ENCODE measurements at places on chromosomes 2 and 18.
A peak's percentile ranks its signal among the peaks of the same experiment; 100 is the strongest.

DNA sequence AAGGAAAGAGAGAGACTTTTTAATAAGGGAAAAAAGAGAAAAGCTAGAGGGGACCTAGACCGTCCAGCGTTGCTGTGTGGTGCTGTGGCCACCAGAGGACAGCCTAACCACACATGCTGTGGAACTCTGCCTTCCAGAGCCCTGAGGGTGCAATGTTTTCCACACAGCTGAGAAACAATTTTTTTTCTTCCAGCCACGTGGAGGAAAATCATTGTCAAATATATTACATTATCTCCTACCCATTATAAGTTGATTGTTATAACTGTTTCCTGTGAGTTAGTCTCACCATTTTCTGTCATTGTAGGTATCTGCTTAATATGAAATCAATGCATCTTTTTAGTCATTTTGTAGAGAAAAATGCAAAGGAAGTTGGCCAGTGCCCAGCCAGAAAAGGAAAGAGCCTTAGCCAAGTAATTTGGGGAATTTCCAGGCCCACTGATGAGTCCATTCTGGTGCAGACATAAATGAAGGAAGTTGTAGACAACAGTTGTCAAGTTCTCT lies 5.9 kb upstream of the MRPL19 start:
- DNase-seq: peak; percentile 63

DNA sequence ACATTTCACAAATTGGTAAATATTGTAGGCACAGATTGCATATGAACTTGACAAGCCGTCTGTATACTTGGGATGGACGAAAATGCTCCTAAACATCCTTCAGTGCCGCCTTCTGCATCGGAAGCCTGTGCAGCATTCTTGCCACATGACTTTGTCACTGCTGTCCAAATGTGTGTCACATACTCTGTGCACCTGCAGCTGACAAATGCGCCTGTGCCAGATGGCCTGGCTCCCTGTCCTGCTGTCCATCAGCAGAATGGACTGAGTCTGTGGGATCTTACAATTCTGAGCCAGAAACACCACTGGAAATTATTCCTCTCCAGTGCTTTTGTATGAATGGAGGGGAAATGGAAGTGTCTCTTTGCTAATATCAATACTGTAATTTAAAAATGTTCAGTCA lies 89.9 kb downstream of the DCDC2C start:
- no peak for DNase-seq

DNA sequence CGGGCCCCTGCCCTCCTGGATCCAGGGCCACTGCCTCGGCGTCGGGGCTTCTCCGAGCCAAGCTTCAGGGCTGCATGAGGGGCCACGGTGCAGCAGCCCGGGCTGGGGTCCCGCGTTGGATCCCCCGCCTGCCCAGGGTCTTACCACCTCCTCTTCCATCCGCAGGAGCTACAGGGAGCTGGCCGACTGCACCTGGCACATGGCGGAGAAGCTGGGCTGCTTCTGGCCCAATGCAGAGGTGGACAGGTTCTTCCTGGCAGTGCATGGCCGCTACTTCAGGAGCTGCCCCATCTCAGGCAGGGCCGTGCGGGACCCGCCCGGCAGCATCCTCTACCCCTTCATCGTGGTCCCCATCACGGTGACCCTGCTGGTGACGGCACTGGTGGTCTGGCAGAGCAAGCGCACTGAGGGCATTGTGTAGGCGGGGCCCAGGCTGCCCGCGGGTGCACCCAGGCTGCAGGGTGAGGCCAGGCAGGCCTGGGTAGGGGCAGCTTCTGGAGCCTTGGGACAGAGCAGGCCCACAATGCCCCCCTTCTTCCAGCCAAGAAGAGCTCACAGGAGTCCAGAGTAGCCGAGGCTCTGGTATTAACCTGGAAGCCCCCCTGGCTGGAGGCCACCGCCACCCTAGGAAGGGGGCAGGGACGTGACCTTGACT lies 52.1 kb downstream of the RAMP1 start:
- DNase-seq: no peak

DNA sequence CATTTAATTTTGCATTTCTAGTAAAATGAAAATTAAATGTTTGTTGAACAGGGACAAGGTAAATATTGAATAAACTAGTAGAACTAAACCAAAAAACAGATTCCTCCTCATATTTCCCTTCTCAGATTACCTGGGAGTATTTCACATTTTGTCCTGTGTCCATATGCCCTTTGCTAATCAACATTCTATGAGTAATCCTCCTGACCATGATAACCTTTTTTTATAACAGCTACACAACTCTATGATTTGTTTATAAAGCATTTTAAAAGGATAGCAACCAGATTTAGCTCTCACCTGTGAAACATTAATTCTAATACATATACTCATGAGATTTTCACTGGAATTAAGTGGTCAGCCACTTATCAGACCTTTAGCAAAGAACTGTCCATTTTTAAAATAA lies 7.1 kb upstream of the DSG2 start:
- DNase-seq: no peak

DNA sequence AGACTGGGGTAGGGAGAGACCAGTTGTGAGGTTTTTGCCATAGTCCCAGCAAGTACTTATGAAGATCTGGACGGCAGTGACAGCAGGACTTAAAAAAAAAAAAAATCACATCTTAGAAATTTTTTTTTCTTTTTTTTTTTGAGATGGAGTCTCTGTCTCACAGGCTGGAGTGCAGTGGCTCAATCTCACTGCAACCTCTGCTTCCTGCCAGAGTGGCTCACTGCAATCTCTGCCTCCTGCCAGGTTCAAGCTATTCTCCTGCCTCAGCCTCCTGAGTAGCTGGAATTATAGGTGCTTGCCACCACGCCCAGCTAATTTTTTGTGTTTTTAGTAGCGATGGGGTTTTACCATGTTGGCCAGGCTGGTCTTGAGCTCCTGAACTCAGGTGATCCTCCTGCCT lies 22.4 kb upstream of the STAT4 start:
- DNase-seq: no peak

- DNase-seq: peak; percentile 64
Measured at GRCh38 chr18:62249478-62250097, 62.5 kb downstream of the RELCH start.

- no peak for DNase-seq
Measured at GRCh38 chr18:3966642-3967358, 488.3 kb downstream of the DLGAP1 start.

DNA sequence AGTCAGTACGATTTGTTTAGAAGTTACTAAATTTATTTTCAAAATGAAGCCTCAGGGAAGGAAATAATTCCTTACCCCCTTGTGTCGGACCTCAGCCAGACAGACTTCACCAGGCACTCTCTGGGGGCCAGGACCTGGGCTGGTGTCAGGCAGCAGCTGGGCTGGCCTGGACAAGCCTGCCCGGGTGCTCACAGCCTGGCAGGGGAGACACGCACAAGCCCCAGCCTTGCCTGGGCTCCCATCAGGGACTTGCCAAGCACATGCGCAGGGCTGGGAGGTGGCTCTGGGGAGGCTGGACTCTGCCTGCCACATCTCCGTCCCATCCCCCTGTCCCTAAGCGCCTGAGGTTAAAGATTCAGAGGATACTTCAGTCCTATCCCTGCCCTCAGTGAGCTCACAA lies 56.8 kb upstream of the HS6ST1 start:
- no peak for DNase-seq

GRCh38 chr2:38747819-38748218 lies 3.3 kb downstream of the SRSF7 start:
- no peak for DNase-seq

GRCh38 chr2:75317802-75318201 lies 118.5 kb upstream of the TACR1 start:
- no peak for DNase-seq

DNA sequence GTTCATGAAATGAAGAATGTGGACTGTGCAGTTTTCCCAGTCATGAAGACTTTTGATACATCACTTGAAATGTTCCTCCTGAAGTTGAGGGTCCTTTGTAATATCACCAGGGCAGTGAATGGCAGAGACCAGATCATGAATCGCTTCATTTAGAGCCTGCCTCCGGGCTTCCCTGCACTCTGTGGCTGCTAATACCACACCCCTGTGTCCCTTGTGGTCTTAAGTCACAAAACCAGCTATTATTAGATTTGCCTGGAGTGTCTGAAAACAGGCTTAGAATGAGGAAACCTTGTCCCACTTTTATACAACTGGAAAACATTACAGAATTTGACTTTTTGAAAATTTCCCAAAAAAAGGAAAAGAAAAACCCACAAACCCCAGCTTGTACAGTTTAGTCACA lies 147.9 kb downstream of the MGAT5 start:
- no peak for DNase-seq

GRCh38 chr2:127622561-127623387 lies 23.2 kb upstream of the GPR17 start:
- no peak for DNase-seq

DNA sequence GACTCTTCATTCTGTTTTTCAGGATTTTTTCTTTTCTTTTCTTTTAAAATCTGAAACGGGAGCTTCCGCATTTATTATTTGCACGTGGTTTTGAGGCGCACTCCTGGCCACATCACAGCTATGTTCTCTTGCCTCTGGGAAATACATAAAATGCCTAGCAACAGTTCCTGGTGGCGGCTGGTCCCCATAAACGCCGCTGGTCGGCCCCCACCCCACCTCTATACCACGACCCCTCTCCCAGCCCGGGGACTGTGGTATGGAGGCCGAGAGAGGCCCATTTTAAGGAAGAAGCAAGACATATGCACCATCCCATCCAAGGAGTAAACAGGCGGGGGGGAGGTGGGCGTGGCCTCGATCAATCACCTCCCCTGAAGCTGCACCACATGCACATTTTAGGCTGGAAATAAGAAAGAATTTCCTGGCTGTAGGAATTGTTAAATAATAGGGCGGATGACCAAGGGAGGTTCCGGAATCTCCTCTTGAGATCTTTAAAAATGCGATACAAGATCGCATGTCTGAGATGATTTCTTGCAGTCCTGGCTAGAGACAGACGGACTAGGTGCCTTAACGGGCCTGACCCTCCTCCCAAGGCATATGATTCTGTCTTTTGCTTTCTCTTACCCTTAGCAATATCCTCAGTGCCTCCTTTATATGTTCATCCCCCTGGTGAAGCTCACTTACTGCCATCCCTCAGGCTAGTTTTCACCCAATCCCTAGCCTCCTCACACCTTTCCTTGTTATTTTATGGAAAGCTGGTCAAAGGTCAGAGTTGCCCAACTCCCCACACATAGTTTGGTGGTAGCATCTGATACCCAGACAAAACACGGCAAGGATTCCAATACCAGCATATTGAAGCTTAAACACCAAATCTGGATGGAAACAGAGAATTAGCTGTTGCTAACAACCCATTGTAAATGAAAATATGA lies 82.4 kb downstream of the BCL2 start:
- DNase-seq: peak; percentile 32

GRCh38 chr2:141195087-141195486 lies 935.7 kb downstream of the LRP1B start:
- DNase-seq: no peak

GRCh38 chr18:25349131-25349925 lies 2.6 kb downstream of the ZNF521 start:
- no peak for DNase-seq

- DNase-seq: no peak
Measured at GRCh38 chr2:46142546-46143428, 154.4 kb upstream of the EPAS1 start.

GRCh38 chr2:162062559-162062958 lies 11.5 kb downstream of the DPP4 start:
- DNase-seq: no peak

- no peak for DNase-seq
Measured at GRCh38 chr2:120861191-120861575, 125.5 kb downstream of the GLI2 start.

- peak; percentile 39 for DNase-seq
Measured at GRCh38 chr2:178478130-178478438, 316 bp downstream of the FKBP7 start.

- no peak for DNase-seq
Measured at GRCh38 chr18:48993586-48993985, 42.8 kb upstream of the SMAD7 start.

DNA sequence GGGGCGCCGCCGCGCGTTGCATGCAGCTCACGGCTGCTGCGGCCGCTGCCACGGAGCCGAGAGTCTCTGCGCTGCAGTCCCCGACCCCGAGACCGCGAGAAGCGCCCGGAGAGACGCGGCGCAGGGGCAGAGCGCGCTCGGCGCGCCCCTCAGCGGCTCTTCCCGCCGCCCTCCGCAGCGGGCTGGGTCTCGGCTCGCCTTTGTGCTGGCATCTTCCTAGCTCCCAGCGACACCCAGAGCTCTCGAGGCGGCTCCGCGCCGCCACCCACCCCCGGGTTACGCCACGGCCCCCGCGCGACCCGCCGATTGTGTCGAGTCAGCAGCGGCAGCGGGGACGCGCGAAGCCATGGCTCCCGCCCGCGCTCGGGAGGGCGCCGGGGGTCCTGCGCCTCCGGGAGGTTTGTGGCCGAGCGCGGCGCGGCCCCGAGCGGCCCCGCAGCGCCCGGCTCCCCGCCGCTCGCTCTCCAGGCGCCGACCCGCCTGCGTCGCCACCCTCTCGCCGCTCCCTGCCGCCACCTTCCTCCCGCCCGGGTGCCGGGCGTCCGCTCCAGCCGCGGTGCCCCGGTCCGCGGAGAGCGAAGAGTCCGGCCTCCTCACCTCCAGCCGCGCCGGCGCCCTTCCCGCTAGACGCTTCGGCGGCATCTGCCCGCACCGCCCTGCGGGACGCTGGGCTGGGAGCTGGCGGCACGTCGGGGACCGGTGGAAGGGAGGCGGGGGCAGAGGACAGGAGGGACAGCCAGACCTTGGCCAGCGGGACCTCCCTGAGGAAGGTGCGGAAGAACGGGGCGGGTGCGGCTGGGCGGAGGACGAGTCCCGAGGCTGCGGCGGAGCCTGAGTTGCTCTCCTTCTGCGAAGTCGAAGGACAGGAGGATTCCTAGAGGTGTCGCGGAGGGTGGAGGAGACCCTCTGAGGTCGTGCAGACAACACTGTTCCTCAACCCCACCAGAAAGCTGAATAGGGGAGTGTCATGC lies 46.3 kb upstream of the CCDC150 start:
- peak; percentile 63 for DNase-seq

- no peak for DNase-seq
Measured at GRCh38 chr2:69244882-69245281, 142.1 kb downstream of the GFPT1 start.

DNA sequence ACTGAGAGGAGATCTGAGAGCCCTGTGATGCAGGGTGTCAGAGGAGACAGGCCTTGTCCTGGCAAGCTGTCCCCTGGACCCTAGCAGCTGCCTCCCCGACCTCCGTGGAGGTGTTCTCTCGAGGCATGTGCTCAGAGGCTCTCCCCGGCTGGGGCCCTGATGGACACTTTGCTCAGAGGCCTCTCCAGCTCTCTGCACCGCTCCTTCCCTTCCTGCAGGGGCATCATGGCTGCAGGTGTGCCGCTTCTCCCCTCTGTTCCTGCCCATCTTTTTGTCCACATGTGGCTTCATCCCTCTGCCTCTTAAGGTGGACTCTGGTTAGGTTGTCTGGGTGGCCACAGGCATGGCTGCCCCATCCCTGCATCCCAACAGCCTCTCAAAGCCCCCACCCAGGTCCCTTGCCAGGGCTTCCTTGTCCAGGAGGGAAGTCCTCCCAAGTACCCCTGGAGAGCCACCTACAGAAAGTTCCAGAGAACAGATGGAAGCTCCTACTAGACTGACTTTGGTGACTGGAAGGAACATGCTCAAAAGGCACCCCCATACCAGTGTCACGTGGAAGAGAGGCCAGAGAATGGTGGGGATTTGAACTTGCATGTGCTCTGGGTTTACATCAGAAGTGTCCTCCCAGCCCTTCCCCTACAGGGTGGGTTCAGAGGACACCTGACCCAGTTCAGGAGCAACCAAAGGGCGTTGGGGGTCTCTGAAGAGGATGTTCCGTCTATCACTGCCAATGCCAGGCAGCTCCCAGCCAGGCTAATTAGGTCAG lies 120.4 kb downstream of the KLHL29 start:
- DNase-seq: no peak
